ENCODE measurements at places on chromosomes 2 and 18. TPM values are rescaled to one million over a fixed set of nuclear protein-coding genes. Genes with fewer than 3 reads are reported as not detected.

Gene TRIM54
- 0.33 TPM for total RNA-seq

Gene MAPK4
- not detected for total RNA-seq

Gene TXNDC2
- not detected for total RNA-seq

Gene EML6
- total RNA-seq = 1.0 TPM

Gene LYPD6B
- not detected for total RNA-seq

Gene RAD51AP2
- total RNA-seq = not detected

Gene RIT2
- total RNA-seq = not detected

Gene RESP18
- not detected for total RNA-seq

Gene RUFY4
- total RNA-seq = not detected

DNA sequence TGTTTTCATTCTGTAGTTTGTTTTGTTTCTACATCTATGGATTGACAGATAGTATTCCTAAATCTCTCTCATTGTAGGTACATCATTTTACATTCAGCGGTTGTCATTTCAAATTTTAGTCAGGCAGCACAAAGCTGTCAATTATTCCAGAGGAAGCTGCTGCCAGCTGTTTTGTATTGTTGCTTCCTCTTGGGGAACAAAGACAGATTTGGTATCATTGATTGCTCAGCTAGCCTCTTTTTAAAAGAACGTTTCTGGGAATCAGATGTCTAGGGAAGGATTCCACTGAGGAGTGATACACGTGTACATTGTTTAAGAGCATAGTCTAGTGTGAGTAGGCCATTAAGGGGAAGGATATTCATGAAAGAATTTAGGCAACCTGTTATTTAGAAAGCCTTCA lies 145.8 kb downstream of the AGPS start:
- no peak for DNase-seq

- no peak for DNase-seq
Measured at GRCh38 chr2:153641046-153641445, 162.5 kb upstream of the RPRM start.

DNA sequence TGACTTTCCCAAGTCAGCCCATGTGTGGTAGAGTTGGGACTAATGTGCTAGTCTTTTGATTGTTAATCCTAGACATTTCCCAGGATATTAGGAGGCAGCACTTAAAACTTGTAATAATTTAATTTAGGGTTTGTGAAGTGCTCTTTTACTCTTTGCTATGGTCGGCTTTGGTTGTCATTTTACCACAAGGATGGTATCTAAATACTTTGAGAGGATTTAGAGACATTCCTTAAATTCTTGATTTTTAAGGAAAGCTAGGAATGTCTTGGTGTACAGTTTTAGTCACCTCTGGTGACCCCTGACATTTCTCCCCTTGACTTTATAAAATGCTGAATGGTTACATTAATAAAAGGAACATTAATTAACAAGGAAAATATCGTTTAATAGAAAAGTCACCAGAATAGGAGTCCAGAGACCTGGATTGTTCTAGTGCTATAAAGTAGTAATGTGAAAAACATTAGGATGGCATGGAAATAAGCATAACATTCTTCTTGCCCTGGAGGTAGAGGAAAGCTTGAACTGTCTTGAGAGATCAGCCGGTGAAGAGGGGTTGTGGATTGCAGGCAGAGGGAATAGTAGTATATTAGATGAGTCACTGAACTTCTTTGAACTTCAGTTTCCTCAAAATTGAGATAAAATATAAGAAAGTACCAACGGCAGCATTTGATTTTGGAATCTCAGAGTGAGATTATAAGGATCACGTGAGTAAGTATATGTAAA lies 209.2 kb downstream of the MCFD2 start:
- DNase-seq = no peak

DNA sequence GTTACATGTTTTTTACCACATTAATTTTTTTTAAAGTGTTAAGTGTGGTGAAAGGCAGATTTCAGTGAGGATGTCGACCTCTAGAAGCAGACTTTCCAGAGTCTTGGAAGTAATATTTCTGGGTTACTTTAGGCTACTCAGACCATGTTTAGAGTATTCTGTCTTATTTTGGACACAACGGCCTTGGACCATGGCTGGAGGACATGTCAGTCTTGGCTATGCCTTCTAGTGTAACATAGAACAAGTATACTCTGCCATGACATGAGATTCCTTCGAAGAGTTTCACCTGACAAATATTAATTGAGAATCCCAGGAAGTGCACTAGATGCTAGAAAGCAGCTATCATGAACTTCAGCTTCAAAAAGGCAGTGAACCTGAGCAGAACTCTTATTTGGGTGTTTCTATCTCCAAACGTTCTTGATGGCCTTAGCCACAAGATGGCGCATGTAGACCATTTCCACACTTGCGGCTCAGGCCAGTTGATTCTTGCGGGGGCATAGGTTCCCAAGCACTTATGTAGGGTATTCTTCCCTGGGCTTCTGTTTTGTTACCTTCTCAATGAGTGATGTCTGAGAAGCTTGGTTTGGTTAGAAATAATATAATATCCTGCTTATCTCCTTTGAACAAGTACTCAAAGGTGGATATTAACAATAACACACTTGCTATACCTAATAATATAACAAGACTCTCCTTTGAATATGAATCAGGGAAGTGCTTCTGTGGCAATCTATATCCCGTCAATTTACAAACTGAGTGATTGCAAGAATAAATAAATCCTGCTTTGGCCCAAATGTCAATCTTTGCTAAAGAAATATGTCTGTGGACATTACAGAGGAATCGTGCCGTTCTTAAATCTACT lies 62.0 kb downstream of the CACNB4 start:
- DNase-seq = peak; percentile 67

- DNase-seq = no peak
Measured at GRCh38 chr2:240990266-240990529, 8.2 kb upstream of the SNED1 start.

DNA sequence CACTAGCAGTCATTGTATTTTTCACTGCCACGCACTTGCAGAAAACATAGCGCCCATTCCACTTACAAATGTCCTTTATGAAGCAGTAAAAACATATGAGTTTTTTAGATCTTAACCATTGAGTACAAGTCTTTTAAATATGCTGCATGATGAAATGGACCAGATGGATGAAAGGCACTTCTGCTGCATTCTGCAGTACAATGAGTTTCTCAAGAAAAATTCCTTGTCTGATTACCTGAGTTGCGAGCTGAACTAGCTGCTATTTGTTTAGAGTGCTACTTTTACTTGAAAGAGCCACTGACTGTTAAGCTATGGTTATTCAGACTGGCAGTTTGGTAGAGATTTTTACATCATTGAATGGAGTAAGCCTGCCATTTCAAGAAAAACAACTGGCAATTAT lies 825.5 kb upstream of the ACVR2A start:
- no peak for DNase-seq

GRCh38 chr2:186853951-186854350 lies 5.0 kb upstream of the ZSWIM2 start:
- no peak for DNase-seq

- DNase-seq = no peak
Measured at GRCh38 chr18:70464343-70465114, 175.7 kb downstream of the SOCS6 start.

DNA sequence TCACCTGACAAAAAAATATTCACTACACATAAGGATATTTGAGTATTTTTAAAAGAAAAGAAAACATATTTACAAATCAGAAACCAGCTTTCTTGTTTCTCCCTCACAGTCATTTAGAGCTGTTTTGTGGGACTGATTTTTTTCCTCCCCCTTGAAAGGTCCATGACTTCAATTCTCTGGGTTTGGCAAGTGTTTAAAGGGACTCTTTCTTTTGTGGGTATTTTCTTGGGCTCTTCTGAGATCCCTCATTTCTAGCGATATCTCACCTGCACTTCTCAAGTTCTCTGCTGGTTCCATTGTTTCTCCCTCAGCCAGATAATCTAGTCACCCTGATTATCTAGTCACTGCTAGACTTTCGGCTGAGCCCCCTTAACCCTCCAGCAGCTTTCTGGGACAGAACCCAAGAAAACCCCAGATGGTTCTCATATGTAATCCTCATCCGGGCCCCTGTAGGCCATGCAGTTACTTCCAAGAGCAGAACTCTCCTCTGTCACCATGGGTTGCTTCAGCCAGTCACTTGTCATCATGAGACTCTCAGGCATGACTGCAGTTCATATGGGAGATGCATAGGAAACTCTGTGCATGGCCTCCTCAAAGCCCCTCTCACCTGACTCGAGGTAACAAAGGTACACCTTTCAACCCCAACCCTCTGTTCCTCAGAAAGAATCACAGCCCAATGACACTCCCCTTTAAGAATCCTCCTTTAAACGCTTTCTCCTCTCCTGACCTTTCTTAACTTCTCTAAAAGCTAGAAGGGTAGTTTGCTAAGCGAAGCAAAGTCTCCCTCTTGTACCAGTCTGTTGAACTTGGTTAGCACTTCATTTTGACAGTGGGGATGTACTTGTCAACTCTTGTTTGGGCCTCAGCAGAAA lies 36.7 kb upstream of the ITGA4 start:
- no peak for DNase-seq

DNA sequence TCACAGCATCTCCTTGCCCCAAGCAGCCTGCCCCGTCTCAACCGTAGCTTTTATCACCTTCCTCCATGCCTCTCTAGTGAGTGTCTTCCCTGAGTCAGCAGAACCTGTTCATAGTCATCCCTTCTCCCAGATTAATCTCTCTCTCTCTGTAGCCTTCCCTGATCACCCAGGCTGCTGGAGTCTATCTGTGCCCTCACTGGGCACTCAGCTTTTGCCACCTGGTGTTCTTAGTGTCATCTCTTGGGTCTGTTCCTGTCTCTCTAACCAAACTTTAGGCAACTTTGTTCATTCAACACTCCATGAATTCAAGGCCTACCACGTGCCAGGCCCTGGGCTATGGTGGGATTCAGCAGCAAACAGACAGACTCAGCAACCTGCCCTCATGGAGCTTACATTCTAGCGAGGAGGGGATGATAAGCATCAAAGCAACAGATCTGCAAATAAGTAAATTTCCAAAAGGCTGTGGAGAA lies 159.1 kb downstream of the SMAD7 start:
- no peak for DNase-seq

- DNase-seq = no peak
Measured at GRCh38 chr2:151159109-151159662, 102.5 kb downstream of the RBM43 start.

- DNase-seq = no peak
Measured at GRCh38 chr2:153963256-153963655, 91.5 kb downstream of the GALNT13 start.

GRCh38 chr2:23534771-23535170 lies 149.8 kb downstream of the KLHL29 start:
- DNase-seq = no peak

DNA sequence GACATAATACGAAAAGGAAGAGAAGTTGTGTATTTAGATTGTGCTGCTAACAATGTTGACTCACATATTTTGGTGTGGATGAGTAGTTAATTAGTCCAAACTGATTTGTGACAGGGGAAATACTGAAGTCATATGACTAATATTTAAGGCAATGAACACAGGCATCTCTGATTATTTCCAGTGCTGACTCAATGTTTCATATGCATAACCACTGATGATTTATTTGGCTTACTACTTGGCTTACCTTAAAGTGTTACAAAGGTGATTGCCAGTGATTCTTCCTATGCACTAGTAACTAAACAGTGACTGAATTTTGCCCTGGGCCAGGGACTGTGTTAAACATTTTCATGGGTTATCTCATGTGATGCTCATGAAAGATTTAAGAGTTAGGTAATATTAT lies 722.6 kb downstream of the METTL4 start:
- no peak for DNase-seq

- peak; percentile 41 for DNase-seq
Measured at GRCh38 chr2:231028889-231029288, 8.4 kb upstream of the C2orf72 start.

- DNase-seq = peak; percentile 62
Measured at GRCh38 chr2:136327162-136327852, 209.4 kb upstream of the CXCR4 start.

DNA sequence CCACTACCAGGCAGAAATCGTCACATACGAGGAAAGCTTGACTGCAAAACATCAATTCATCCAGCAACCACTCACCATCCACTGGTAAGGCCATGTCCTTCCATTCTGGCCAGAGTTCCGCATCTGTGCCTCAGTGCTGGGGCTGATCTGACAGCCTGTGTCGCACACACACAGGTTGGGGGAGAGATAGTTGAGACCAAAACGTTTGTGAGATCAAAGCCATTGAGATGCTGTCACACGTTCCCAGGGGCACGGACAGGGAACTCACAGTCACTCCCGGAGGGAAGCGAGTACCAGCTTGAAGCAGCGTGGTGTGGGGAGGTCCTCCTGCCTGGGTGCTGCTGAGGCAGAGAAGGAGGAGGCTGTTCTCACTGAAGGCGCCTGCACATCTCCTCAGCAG lies 458.5 kb upstream of the SALL3 start:
- no peak for DNase-seq

DNA sequence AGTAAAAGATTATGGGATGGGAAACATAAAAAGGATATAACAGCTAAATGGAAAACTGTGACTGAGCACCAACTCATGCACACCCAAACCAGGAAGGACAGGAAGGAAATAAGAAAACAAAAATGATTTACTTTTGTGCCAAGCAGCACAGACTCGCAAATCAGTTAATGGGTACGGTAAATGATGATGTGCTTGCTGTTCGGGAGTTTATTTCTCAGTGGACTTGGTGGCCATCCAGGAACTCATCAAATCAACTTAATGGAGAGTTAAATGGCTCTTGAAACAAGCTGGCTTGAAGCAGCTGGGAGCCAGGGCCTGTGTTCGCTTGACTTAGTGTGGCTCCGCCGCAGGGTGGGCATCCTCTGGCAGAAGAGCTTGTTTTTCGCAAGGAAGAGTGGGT lies 36.2 kb downstream of the MTCL1 start:
- no peak for DNase-seq

GRCh38 chr2:100228967-100229366 lies 86.6 kb upstream of the AFF3 start:
- DNase-seq = no peak

DNA sequence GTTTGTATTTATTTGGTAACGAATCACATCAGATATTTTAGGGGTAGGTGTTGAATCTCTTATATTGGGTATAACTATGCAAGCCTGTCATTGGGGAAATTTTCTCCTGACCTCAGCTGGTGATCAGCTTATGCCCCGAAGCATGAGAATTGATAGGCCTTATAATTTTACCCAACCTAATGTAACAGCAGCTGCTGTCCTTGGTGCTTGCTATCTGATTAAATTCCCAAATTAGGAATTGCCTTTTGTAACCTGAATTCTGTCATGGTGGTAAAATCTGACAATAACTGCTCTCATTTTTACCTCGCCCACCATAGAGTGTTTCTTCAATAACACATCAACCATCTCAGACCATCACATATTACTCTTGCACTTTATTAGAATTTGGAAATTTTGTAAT lies 1542.6 kb upstream of the PIK3C3 start:
- no peak for DNase-seq

DNA sequence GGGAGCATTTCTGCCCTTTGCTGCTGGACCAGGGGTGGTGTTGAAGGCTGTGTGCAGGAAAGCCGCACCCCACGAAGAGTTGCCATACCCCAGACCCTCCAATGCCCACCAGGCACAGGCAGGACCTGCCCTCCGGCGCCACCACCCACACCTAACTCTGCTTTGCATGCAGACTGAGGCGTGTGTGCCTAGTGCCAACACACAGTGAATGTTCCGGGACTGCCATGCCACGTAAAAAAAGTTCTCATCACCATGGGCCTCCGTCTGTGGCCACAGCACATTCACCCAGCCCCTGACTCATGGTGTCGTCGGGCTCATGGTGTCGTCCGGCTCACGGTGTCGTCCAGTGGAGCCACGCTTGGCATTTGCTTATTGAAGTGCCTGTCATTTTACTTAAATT lies 184.9 kb upstream of the RAB6C start:
- no peak for DNase-seq

Measured in natural killer cell treated with Interleukin-12 subunit alpha and Interleukin-12 subunit beta and Interleukin-15 and Interleukin-18, amount 100 ng/mL, for 72 hours (primary cell).